RCC 7860 (cell line): ENCODE measurements at places on chromosomes 4 and X.

DNA sequence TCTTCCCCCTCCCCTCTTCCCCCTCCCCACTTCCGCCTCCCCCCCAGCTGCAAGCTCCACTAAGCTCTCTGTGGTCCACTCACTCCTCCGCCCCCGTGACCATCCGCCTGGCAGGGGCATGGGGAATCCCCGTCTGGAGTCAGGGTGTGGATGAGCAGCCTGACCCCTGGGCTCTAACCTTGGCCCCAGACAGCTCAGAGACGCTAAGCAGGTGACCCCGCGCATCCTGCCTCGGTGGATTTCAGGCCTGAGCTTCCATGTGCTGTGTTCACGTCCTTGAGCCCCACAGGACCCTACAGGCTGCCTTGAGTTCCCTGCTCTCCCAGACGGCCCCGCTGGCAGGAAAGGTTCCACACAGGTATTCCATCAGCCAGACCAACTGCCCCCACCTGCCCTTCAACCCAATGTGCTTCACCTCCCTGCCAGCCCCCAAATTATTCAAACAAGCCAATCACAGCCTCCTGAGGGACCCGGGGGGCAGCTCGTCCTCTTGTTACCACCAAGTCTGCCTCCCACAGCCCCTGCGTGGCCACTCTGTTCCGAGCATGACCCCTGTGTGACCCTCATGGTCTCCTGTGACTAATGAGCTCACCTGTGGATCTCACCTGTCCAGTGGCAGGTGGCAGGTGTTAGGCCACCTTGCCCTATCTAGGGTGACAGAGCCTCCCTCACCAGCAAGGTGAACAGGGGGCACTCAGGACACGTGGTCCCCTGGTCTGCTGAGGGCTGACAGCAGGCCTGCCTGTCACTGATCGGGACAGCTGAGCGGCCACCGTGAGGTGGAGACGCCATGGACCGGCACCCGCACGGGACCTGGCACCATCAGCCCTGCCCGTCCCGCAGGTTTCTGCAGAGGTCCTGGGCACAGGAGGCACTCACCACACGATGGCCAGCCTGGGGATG is 73.2 kb upstream of the MXD4 start:
- DNase-seq = no peak

- no peak for DNase-seq
These were observed 94.3 kb downstream of the EFNB1 start for GRCh38 chrX:68923147-68923546.

- no peak for DNase-seq
These were observed 319.3 kb downstream of the RAB28 start for GRCh38 chr4:13164783-13165331.

DNA sequence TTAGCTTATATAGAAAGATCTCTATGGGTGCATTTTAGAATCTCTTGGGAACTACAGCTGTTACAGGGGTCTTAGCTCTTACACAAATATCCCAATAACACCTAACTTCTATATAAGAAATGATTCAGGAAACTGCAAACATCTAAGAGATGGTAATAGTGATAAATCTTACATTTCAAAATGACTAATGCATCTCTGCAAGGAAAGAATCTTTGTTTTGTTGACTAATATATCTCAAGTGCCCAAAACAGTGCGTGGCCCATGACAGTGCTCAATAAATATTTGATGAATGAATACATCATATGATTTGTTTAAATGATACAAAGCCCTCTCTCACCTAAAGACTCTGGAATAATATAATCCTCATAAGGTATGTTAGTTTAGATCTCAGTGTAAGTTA is 47.5 kb downstream of the CENPE start:
- no peak for DNase-seq

- no peak for DNase-seq
These were observed 15.6 kb downstream of the PJA1 start for GRCh38 chrX:69149466-69150280.

GRCh38 chr4:3290476-3290875 is 2.3 kb upstream of the RGS12 start:
- DNase-seq = no peak

GRCh38 chr4:164959896-164960295 is 17.6 kb downstream of the TRIM61 start:
- peak; percentile 20 for DNase-seq

DNA sequence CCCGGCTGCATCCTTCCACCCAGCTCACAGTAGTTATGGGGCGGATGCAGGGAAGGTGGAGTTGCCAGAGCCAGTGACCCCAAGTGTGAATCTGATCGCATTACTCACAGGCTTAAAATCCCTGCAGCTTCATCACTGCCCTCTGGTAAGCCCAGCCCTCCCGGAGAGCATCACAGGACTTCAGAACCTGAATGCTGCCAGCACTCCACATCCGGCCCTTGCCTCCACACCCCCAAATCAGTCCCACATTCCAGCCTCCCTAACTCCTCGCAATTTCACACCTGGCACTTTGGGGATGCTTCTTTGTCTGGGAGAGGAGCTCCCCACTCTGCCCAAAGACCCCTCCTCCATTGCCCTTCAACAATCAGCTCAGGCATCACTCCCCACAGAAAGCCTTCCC is 15.6 kb downstream of the RASL11B start:
- DNase-seq = no peak

DNA sequence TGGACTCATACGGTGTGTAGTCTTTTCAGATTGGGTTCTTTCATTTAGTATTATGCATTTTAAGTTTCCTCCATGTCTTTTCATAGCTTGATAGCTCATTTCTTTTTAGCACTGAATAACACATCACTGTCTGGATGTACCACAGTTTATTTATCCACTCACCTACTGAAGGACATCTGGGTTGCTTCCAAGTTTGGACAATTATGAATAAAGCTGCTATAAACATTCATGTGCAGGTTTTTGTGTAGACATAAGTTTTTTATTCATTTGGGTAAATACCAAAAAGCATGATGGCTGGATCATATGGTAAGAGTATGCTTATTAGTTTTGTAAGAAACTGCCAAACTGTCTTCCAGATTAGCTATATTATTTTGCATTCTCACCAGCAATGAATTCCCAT is 29.0 kb downstream of the CNOT6L start:
- no peak for DNase-seq

GRCh38 chrX:13742397-13743176 is 8.0 kb downstream of the OFD1 start:
- DNase-seq = no peak

GRCh38 chr4:157115613-157116335 is 39.8 kb downstream of the GLRB start:
- peak; percentile 85 for DNase-seq

DNA sequence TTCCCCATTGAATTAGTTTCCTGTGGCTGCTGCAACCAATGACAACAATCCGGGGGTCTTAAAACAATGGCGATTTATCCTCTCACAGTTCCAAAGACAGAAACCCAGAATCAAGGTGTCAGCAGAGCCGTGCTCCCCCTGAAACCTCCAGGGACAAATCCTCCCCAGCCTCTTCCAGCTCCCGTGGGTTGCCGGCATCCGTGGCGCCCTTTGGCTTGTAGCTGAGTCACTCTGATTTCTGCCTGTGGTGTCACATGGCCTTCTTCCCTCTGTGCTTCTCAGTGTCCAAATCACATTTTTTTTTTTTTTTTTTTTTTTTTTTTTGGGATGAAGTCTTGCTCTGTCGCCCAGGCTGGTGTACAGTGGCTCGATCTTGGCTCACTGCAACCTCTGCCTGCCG is 64.5 kb upstream of the STX18 start:
- peak; percentile 15 for DNase-seq

DNA sequence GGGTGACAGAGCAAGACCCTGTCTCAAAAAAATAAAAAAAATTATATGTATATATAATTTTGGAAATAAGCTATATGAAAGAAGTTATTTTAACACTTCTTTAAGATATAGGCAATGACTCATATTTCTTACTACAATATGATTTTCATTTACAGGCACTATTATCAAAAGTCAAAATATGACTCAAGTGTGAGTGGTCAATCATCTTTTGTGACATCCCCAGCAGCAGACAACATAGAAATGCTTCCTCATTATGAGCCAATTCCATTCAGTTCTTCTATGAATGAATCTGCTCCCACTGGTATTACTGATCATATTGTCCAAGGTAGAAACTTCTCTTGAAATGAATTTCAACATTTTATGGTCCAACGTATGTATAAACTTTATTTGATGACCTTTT is 20.8 kb downstream of the OCIAD1 start:
- no peak for DNase-seq

- no peak for DNase-seq
These were observed 259.8 kb downstream of the CHIC1 start for GRCh38 chrX:73822775-73823174.

- no peak for DNase-seq
These were observed 60.3 kb downstream of the EGF start for GRCh38 chr4:109972786-109973528.

GRCh38 chr4:2824836-2825381 is 18.7 kb upstream of the ADD1 start:
- no peak for DNase-seq

GRCh38 chr4:71009086-71009485 is 15.6 kb downstream of the DCK start:
- no peak for DNase-seq

- no peak for DNase-seq
These were observed 133.6 kb upstream of the ARHGEF9 start for GRCh38 chrX:63918611-63919010.

DNA sequence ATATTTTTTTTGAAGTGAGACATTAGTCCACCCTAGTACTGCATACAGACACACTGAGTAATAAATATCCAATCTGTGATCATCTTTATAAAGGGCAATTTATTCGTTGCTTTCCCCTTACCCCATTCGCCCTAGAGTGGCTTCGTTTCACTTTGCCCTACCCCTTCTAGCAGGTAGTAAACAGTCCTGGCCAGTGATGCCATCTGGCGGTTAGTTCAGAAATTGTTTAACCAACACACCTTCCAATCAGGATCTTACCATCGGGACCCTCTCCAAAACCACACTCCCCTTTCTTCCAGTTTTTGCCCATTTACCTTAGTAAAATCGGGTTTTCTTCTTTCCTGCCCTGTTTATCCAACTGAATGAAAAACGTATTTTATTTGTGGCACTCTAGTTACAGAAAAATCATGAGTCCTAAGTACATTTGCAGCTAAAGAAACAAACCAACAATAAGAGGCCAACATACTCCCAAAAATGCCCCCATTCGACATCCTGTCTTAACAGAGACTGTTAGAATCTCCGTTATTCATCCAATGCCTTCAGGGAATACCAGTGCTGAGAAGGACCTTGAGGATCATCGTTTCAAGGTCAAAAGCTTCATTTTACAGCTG is 2.2 kb downstream of the PPA2 start:
- DNase-seq = peak; percentile 47

GRCh38 chr4:43757147-43757546 is 691.5 kb downstream of the KCTD8 start:
- DNase-seq = no peak

- DNase-seq = no peak
These were observed 94.9 kb upstream of the SHISA3 start for GRCh38 chr4:42302348-42302747.

- no peak for DNase-seq
These were observed 175.6 kb downstream of the FBXO8 start for GRCh38 chr4:174107746-174108354.

DNA sequence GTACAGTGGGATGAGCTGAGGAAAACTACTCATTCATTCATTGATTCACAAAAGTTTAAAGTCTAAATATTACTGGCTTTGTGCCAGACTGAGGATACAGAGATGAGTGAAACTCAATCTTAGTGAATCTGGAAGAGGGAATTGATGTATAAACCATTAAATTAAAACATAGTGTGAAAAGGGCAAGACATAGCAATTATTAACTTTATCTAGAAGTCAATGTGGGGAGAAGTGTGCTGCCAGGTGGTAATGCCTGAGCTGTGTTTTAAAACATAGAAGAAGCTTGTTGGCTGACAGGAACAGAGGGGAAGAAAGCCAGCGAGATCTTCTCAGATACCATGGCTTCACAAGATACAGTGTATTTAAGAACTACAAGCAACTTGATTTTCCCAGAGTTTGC is 153.4 kb downstream of the BMPR1B start:
- DNase-seq = no peak

- DNase-seq = no peak
These were observed 68.6 kb downstream of the NAT8L start for GRCh38 chr4:2127609-2128332.

DNA sequence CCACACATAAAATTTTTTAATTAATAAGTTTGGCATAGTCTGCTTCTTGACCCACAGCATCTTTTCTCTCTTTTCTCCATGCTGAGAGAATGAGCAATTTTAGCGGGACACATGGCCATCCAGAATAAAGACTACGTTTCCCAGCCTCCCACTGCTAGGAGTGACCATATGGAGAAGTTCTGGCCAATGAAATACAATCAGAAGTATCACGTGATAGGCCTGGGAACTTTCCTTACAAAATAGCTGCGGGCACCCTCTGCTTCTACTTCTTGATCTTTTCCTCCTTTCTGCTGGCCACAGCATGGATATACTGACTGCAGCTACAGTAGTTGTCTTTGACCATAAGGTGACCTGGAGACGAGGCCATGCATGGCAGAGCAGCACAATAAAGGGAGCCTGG is 348.0 kb downstream of the BCOR start:
- DNase-seq = no peak

GRCh38 chrX:13013363-13014110 is 30.9 kb downstream of the FAM9C start:
- no peak for DNase-seq

- DNase-seq = no peak
These were observed 102.3 kb downstream of the WWC2 start for GRCh38 chr4:183201331-183201730.

- DNase-seq = no peak
These were observed 94.4 kb upstream of the ADRA2C start for GRCh38 chr4:3671571-3672464.

DNA sequence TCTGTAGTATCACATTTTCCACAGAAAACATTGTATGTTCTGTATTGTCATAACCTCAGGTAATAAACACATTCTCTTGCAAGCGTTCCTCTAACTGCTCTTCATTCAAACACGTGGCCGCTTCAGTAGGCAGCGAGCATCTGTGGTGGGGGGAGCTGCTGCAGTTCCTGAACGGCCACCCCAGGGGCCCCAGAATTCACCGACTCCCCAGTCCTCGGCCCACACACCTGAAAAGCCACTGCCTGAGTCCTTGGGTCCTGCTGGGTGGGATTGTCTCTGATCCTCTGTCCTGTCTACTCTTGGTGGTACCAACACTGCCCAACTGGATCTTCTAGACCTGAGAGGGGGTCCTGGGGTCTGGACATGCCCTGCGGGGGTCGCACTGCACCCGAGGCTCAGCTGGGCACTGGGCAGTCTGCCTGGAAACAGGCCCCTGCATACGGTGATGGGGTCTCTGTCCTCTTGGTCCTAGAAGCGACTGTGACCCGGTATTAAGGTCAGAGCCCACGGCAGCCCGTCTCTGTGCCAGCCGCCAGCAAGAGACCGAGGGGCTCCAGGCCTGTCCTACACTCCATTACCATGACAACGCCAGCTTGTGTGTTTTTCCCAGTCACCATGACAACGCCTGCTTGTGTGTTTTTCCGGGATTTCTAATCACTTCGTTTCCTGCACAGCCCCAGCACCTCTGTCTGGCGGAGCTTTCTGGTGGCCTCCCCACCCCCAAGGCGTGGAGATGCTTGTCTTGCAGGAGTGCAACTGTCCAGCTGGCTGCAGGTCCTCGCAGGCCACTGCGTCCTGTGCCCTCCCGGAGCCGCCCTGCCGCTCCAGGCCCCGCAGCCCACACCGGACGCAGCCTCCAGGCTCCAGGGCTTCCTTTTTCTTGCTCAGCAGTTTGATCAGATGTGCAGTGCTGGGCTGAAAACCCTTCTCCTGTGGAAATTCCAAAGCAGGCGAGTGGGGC is 16.0 kb downstream of the CTBP1 start:
- no peak for DNase-seq

GRCh38 chrX:101395789-101396188 is 5.0 kb downstream of the RPL36A start:
- DNase-seq = no peak

GRCh38 chrX:124239911-124240310 is 92.5 kb upstream of the TEX13D start:
- no peak for DNase-seq
